Trophoblast cell (in vitro differentiated cells and primary cell): ENCODE measurements at places on chromosomes 13 and 19.

DNA sequence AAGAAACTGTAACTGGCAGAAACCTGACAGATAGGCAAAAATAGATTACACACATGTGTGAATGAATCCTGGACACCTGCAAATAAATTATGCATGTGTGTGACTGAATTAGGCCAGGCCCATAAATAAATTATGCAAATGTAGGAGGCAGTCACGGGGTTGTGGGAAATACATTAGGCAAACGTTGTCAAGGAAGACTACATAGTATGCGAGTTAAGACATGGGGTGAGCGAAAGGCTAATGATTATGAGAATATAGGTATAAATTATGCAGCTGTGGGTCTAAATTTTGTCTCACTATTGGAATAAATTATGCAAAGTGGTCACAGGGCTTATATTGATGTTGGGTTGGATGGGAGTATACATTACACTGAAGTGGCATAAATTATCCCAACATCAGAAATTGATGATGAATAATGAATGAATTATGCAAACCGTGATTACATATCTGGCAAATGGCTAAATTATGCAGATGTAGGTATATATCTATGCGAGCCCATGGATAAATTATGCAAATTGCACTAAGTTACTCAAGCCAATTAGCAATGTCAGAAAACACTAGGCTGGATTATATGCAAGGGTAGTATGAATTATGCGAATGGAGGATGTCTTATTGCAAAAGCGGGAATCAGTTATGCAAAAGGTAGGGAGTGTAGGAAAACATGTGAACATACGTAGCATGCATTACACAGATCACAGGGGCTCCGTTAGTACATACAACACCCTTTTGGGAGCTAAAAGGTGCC lies 6.8 kb downstream of the SLC8A2 start:
- H3K27me3 ChIP-seq = peaks cover 1% of the 10 kb centered on the region
- H3K4me1 ChIP-seq = no peaks in the 10 kb centered on the region
- H3K36me3 ChIP-seq = no peaks in the 10 kb centered on the region
- H3K4me3 ChIP-seq = no peak overlapping the region
- no peak for DNase-seq

- H3K36me3 ChIP-seq = peaks cover 34% of the 10 kb centered on the region
- peaks cover 41% of the 10 kb centered on the region for H3K4me1 ChIP-seq
- no peaks in the 10 kb centered on the region for H3K27me3 ChIP-seq
Measured at GRCh38 chr19:55247621-55248099, 11.2 kb downstream of the PPP6R1 start.

GRCh38 chr19:18669524-18669817 lies 14.0 kb upstream of the CRTC1 start:
- H3K4me1 ChIP-seq = no peaks in the 10 kb centered on the region
- H3K4me3 ChIP-seq = no peak overlapping the region
- DNase-seq = no peak
- peaks cover 12% of the 10 kb centered on the region for H3K36me3 ChIP-seq
- no peak overlapping the region for H3K27ac ChIP-seq

DNA sequence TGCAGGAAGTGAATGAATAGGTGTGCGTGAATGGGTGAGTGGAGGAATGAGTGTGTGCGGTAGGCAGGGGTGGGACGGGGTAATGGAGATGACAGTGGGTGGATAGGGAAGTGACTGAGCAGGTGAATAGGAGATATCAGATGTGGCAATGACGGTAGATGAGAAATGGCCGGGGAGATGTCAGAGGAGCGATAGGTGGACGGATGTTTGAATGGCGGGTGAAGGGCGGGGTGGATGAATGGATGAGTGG lies 1.5 kb downstream of the TTC9B start:
- H3K36me3 ChIP-seq = no peaks in the 10 kb centered on the region
- H3K4me3 ChIP-seq = no peak overlapping the region
- H3K27ac ChIP-seq = no peak overlapping the region
- peaks cover 23% of the 10 kb centered on the region for H3K27me3 ChIP-seq

DNA sequence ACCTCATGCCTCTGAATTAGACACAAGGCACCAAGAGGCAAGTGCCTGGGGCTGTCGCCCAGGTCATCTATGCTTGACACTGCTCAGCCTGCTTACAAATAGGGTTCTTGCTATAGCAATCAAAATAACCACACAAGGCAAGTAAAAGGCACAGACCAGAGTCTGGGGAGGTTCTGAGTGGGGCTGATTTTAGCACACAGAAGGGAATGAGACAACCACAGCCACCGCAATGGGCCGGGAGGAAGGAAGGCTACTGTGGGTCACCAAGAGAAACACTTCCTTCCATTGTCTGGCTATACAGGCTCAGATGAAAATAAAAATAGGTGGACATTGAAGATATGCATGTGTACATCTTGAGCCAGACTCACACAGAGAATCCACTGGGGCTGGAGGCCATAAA lies 159.1 kb downstream of the DLEU7 start:
- no peaks in the 10 kb centered on the region for H3K27me3 ChIP-seq
- H3K27ac ChIP-seq = no peak overlapping the region
- no peaks in the 10 kb centered on the region for H3K4me1 ChIP-seq
- DNase-seq = no peak
- no peaks in the 10 kb centered on the region for H3K36me3 ChIP-seq
- no peak overlapping the region for H3K4me3 ChIP-seq

- H3K4me3 ChIP-seq = no peak overlapping the region
- no peaks in the 10 kb centered on the region for H3K27me3 ChIP-seq
- H3K27ac ChIP-seq = no peak overlapping the region
- no peak for DNase-seq
- H3K4me1 ChIP-seq = no peaks in the 10 kb centered on the region
Measured at GRCh38 chr13:107883561-107884175, 331.7 kb downstream of the LIG4 start.

- H3K36me3 ChIP-seq = no peaks in the 10 kb centered on the region
- peaks cover 31% of the 10 kb centered on the region for H3K4me1 ChIP-seq
- H3K4me3 ChIP-seq = peak overlapping the region; percentile 82
- peak overlapping the region; percentile 94 for H3K27ac ChIP-seq
Measured at GRCh38 chr19:33302974-33303790, 848 bp upstream of the CEBPA start.

- H3K4me1 ChIP-seq = no peaks in the 10 kb centered on the region
- H3K4me3 ChIP-seq = no peak overlapping the region
- no peaks in the 10 kb centered on the region for H3K36me3 ChIP-seq
- DNase-seq = no peak
Measured at GRCh38 chr19:58166708-58167280, 16.1 kb upstream of the ZNF274 start.

DNA sequence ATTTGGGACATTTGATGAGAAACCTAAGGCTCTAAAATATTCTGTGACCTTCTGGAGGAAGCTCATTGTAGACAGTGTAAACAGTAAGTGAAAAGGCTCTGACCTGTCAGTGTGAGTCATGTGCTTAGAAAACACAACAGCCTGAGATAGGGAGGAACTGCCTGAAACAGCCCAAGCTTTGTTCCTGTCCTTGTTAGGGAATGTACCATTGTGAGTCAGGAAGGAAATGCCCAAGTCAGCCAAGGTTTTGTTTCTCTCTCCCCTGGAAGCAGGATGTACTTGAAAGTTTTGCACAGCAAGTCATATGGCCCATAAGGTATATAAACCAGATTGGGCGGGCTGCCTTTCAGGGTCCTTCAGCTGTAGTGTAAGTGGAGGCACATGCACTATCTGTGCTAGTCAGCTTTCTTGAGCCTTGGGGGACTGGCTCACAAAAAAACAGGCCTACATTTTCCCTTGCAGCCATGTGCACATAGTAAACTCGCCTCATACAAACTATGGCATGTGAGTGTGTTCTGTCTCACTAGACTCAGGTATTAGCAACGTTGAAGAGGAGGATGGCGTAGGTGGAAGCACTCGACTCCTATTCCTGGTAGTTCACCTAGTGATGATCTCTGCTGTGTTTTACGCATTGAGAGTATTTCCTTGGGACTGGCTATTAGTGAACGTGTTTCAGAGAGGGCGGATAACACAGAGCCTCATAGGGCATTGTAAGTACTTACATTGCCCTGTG lies 141.2 kb upstream of the KLHL1 start:
- no peaks in the 10 kb centered on the region for H3K36me3 ChIP-seq
- DNase-seq = no peak
- H3K27me3 ChIP-seq = no peaks in the 10 kb centered on the region
- H3K4me1 ChIP-seq = no peaks in the 10 kb centered on the region
- peak overlapping the region; percentile 21 for H3K27ac ChIP-seq

DNA sequence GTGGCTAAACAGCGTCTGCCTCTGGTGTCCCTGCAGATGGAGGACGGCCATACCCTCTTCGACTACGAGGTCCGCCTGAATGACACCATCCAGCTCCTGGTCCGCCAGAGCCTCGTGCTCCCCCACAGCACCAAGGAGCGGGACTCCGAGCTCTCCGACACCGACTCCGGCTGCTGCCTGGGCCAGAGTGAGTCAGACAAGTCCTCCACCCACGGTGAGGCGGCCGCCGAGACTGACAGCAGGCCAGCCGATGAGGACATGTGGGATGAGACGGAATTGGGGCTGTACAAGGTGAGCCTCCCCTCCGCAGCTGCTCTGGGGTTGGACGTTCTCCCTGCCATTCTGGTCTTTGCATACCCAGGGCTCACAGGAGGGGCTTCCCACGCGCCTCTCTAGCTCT lies 19.9 kb downstream of the UHRF1 start:
- no peak for DNase-seq
- no peaks in the 10 kb centered on the region for H3K4me1 ChIP-seq
- no peak overlapping the region for H3K4me3 ChIP-seq
- H3K36me3 ChIP-seq = peaks cover 35% of the 10 kb centered on the region
- no peak overlapping the region for H3K27ac ChIP-seq
- no peaks in the 10 kb centered on the region for H3K27me3 ChIP-seq

- peaks cover 57% of the 10 kb centered on the region for H3K4me1 ChIP-seq
- H3K27ac ChIP-seq = peak overlapping the region; percentile 20
- peak; percentile 77 for DNase-seq
- no peaks in the 10 kb centered on the region for H3K36me3 ChIP-seq
Measured at GRCh38 chr19:2171349-2172145, 7.8 kb downstream of the DOT1L start.

- H3K4me1 ChIP-seq = no peaks in the 10 kb centered on the region
- no peaks in the 10 kb centered on the region for H3K27me3 ChIP-seq
- H3K4me3 ChIP-seq = no peak overlapping the region
- no peaks in the 10 kb centered on the region for H3K36me3 ChIP-seq
Measured at GRCh38 chr19:20313894-20314293, 146.9 kb downstream of the ZNF486 start.

DNA sequence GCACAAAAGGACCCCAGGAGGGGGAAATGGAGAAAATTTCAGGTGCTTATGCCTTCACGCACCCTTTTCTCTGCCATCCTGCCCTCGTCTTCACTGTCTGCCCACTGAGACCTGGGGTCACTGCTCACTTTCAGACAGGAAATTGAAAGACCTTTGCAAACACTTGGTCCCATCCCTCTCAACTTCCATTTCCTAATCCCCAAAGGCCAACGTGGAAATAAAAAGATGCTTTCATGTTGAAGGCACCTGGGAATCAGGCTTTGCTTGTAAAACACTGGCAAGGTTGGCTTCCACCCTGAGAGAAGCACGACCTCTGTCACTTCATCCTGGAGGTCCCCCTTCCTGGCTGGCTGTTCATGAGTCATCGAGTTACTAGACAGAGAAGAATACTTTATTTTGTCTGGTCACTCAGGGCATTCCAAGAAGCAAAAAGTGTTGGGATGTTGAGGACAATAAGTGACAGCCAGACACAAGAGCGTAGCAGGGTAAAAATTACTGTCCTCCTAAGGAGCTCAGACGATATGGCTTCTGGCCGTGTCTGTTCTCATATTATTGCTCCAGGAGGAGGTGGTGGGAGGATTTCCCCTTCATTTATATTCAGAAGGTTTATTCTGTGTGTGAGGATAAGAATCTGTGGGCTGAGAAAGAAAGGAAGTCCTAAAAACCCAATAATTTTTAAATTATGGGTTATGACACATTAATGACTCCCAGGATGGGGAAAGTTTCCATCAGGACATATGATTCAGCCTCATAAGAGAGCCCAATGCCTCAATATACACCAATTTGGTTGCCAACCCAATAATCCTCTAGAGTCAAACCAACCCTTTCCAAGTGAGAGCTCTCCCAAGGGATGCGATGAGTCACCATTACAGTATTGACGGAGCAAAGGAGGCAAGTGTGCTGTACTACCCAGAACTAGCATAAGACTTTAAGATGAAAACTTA lies 409.0 kb downstream of the COG6 start:
- no peaks in the 10 kb centered on the region for H3K27me3 ChIP-seq
- no peaks in the 10 kb centered on the region for H3K36me3 ChIP-seq
- peaks cover 6% of the 10 kb centered on the region for H3K4me1 ChIP-seq
- no peak overlapping the region for H3K4me3 ChIP-seq
- H3K27ac ChIP-seq = no peak overlapping the region

DNA sequence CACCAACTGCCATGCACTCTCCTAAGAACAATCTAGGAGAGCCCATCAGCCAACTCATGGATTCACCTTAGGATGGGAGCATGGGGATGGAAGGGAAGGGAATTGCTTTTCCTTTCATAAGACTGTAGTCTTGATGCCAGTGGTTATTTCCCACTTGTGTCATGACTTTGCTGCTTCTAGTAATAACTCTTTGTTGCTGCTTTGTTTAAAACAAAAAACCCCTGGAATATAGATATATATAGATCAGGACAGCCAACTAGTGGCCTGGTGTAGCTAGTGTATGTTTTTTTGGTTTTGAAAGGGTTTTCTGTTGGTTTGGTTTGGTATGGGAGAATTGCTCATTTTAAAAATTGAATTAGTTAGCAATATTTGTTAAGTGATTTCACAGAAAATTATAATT lies 39.3 kb upstream of the KCTD4 start:
- H3K27ac ChIP-seq = no peak overlapping the region
- H3K4me3 ChIP-seq = no peak overlapping the region
- no peaks in the 10 kb centered on the region for H3K4me1 ChIP-seq
- H3K36me3 ChIP-seq = no peaks in the 10 kb centered on the region

DNA sequence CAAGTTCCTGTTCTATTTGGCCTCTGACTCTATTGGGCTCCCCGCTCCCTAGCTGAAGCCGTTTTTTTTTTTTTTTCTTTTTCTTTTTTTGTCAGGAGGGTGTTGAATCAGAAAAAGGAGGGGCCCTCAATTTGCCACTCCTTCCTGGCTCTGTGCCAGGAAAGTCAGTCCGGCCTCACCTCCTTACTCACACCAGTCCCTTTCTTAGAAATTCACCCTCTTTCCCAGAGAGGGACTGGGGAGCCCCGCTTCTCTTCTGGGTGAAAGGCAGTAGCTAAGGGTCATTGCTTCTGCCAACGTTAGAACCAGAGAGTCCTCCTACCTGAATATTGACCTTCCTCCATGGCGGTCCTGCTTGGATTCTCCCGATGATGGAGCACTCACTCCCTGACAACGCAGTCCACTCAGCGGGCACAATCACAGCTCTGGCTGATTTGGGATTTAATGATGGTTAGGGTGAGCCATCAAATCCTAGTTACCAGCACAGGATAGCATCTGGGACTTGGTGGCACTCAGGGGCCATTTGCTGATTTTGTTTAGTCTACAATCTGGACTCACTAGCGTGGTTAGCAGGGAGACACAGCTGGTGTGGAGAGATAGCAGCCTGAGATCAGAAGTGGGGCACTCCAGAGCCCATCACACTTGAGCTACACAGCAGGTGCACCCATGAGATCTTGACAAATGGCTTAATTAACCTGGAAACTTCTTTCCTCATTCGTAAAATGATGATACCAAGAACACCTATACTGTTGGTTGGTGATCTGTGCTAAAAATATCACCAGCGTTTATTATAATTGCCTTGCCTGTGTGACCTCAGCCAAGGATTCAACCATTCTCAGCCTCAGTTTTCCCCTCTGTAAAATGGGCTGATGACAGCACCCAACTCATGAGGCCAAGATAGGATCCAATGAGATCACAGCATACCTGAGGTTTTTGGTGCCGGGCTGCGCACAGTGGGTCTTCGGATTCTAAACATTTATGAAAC lies 2.2 kb downstream of the FCER2 start:
- H3K4me1 ChIP-seq = no peaks in the 10 kb centered on the region
- no peaks in the 10 kb centered on the region for H3K27me3 ChIP-seq
- H3K27ac ChIP-seq = no peak overlapping the region
- H3K36me3 ChIP-seq = no peaks in the 10 kb centered on the region
- H3K4me3 ChIP-seq = no peak overlapping the region
- no peak for DNase-seq
